ENCODE measurements at places on chromosomes 2 and 18. TPM values are rescaled to one million over a fixed set of nuclear protein-coding genes. Genes with fewer than 3 reads are reported as not detected.

Gene DSG1
- not detected for polyA plus RNA-seq

GRCh38 chr2:240813231-240813921 lies 6.6 kb downstream of the KIF1A start:
- no peak for DNase-seq

- DNase-seq, result no peak
Measured at GRCh38 chr2:227450311-227450841, 21.6 kb upstream of the AGFG1 start.

DNA sequence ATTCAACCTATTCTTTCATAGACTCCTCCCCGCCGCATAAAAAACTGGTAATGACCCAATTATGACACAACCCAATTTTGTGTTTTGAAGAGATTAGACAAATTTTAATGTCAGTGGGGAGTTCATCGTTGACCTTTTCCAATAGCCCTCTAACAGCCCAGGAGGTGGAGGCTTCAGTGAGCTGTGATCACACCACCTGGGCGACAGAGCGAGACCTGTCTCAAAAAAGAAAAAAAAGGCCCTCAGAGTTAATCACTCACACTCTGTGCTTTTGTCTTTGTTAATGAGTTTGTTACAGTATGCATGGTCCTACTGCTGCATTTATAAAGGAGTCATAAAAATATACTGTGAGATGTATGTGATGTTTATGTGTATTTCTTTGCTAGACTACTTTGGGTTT lies 510.6 kb downstream of the CPS1 start:
- DNase-seq, result no peak

GRCh38 chr2:209322041-209322440 lies 101.8 kb upstream of the MAP2 start:
- no peak for DNase-seq

GRCh38 chr2:200787351-200788120 lies 24.2 kb upstream of the BZW1 start:
- no peak for DNase-seq
